ENCODE measurements at places on chromosomes 13 and 19.

- DNase-seq = no peak
These were observed 292.0 kb upstream of the ZNF507 start for GRCh38 chr19:32053376-32053775.

- no peak for DNase-seq
These were observed 81.4 kb downstream of the IRS2 start for GRCh38 chr13:109704771-109705635.

GRCh38 chr13:48942131-48942530 lies 33.6 kb upstream of the FNDC3A start:
- DNase-seq = no peak

GRCh38 chr13:21568854-21569253 lies 35.1 kb downstream of the MICU2 start:
- no peak for DNase-seq

- no peak for DNase-seq
These were observed 13.5 kb downstream of the KCTD12 start for GRCh38 chr13:76872675-76873074.

GRCh38 chr13:59360916-59361315 lies 802.8 kb downstream of the DIAPH3 start:
- DNase-seq = no peak

GRCh38 chr13:31625115-31625514 lies 114.2 kb upstream of the RXFP2 start:
- DNase-seq = no peak

DNA sequence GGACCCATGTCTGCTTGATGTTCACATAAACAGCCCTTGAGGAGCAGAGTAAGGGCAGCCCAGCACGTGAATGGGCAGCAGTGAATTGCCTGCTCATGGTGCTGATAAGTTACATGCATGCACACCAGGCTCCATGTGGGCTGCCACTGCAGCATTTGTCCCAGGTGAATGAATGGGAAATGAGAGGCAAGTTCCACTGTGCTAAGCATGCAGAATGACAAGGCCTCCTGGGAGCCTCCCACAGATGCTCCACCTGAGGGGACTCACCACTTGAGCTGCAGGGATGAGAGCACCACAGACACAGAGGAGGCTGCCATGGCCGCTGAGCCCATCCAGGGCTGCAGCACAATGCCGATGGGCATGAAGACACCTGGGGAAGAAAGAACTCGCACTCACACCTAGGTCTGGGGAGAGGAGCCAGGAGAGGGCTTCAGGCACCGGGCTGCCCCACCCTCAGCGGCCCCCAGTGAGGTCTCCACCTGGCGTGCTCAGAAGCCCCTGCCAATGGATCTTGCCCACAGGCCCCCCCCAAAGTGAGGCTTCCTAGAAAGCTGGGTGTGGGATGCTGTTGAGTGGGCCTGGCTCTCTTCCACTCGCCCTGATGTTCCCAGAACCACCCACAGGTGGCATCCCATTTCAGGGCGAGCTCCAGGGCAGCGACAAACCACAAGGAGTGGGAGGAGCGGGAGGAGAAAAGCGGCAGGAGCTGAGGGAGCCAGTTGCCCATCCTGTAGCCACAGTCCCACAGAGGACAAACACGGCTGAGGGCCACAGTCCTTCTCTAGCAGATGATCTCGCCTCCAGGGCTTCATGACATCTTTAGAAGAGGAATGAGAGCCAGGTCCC lies 73.8 kb downstream of the CCDC70 start:
- DNase-seq = peak; percentile 37

DNA sequence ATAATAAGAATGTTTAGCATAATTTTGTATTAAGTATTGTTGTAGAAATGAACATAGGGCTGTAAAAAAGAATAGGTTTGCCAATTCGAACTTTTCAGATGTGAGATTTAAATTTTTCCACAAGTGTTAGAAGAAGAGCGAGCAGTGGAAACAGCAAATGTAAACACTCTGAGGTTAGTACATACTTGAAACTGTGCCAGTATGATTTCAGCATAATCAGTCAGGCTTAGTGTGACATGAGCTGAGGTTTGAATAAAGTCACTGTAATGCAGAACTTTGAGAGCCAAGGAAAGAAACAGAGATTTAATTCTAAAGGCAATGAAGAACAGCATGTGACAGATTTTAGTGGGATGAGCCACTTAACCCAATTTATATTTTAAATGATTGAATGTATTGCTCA lies 2166.4 kb downstream of the PCDH9 start:
- DNase-seq = no peak

- no peak for DNase-seq
These were observed 444.8 kb downstream of the FOXO1 start for GRCh38 chr13:40221460-40222201.

- no peak for DNase-seq
These were observed 23.7 kb upstream of the TINCR start for GRCh38 chr19:5591476-5591875.

- DNase-seq = no peak
These were observed 275.9 kb downstream of the ZNF536 start for GRCh38 chr19:30647891-30648720.

DNA sequence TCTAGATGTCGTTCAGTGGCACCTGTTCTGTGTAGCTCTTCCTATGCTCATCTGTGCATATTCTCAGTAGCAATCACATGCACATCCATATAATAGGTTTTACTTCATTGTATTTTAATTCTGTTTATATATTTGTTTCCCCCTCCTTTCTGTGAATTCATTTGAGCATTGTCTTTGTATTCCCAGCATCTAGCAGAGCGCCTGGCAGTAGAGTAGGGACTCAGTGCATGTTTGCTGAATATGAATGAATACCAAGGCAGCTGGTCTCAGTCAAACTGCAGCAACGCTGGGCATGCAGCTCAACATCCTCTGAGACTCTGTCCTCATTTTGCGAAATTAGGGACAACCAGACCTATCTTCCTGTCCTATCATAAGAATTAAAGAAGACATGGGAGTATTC lies 330.1 kb downstream of the SPRY2 start:
- DNase-seq = no peak

- DNase-seq = peak; percentile 75
These were observed 546 bp downstream of the UBXN6 start for GRCh38 chr19:4456843-4457653.

- no peak for DNase-seq
These were observed 214.9 kb upstream of the SLITRK1 start for GRCh38 chr13:84097148-84097547.

Data from frontal cortex (tissue), 4 donors.